ENCODE measurements at places on chromosomes 13 and 19.

- DNase-seq = no peak
These were observed 18.4 kb upstream of the KPNA3 start for GRCh38 chr13:49810567-49811526.

DNA sequence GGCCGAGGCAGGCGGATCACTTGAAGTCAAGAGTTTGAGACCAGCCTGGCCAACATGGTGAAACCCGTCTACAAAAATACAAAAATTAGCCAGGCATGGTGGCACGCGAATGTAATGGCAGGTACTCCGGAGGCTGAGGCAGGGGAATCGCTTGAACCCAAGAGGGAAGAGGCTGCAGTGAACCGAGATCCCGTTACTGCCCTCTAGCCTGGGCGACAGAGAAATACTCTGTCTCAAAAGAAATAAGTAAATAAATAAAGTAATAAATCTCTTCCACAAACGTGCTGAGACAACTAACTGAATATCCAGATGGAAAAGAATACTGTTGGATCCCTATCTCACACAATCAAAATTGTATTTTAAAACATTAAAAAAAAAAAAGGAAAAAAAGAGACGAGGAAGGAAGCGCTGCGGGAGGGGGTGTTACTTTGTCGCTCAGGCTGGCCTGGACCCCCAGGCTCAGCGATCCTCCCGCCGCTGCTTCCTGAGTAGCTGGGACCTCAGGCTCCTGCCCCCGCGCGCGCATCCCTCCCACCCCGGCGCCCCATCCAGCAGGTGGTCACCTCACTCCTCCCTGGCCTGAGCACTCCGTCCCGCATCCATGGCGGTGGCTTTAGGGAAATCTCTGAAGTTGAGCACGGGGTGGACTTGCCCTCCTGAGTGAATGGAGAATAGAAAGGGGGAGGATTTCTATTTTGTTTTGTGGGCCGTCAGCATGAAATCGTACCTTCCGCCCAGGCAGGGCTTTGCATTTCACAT lies 628 bp upstream of the ZNF813 start:
- DNase-seq = no peak

DNA sequence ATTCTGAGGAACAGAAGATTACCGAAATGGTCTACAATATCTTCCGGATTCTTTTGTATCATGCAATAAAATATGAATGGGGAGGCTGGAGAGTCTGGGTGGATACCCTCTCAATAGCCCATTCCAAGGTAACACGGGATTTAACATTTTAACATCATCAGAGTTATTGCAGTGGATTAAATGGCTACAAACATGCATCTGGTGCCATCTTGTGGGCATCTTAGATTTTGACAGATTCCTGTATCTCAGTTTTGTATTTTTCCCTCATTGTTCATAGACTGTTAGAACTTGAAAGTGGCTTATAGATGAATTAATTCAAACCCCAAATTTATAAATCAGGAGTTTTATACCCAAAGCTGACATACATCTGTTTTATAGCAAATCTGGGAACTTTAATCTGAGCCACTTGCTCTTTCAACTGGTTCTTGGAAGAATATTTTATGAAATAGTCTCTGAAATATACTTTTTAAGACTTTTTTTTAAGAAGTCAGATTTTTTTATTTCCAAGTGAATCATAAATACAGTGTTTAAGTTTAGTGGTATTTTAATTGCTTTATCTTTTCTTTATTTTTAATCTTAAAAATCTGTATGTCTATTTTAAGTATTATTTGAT lies 215.2 kb downstream of the NBEA start:
- no peak for DNase-seq

- DNase-seq = no peak
These were observed 70.5 kb downstream of the GJA3 start for GRCh38 chr13:20090349-20090748.

Measured in T-helper 2 cell (primary cell).